ENCODE measurements at places on chromosomes 4 and X. TPM values are rescaled to one million over a fixed set of nuclear protein-coding genes. Genes with fewer than 3 reads are reported as not detected.

GRCh38 chr4:106286611-106287010 lies 29.4 kb downstream of the TBCK start:
- no peak for DNase-seq

DNA sequence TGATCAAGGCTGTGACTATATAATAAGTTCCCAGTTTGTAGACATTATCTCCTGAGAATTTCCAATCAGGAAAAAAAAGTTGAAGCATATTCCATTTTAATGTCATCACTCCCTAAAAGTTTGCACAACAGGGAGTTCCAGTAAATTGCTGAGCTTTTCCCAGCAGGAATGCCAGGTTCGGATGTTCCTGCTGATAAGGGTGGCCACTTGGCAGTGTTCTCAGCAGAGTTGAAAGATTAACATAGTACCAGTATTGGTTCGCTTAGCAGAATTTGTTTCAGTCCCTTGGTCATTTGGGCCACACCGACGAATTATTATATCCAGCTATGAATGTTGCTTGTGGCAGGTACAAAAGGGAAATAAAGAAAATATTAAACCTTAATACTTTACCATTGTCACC lies 5.2 kb upstream of the CXCL2 start:
- DNase-seq: no peak

- no peak for DNase-seq
Observed at GRCh38 chrX:47202877-47203276, 9.2 kb downstream of the UBA1 start.

CCDC110 gene
- 1.3 TPM for total RNA-seq

GRCh38 chrX:153924149-153924861 lies 1.8 kb downstream of the ARHGAP4 start:
- DNase-seq: peak; percentile 57

UGT8 gene
- 4.2 TPM for total RNA-seq

DNA sequence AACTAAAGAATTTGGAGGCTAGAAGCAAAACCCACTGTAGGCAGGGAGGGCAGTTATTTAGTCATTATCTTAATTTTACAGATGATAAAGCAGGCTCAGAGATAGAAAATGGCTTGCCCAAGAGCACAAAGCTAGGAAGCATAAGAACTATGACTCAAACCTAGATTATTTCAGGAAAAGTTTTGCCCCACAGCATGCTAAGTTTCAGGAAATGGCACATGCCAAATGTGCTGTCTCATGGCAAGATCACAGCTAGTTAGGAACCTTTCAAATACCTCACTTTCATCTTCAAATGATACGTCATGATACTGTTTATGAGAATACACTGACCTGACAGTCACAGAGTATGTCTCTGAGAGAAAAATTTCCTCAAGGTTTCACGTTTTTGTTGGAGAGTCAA lies 78.5 kb upstream of the SPANXC start:
- no peak for DNase-seq

DNA sequence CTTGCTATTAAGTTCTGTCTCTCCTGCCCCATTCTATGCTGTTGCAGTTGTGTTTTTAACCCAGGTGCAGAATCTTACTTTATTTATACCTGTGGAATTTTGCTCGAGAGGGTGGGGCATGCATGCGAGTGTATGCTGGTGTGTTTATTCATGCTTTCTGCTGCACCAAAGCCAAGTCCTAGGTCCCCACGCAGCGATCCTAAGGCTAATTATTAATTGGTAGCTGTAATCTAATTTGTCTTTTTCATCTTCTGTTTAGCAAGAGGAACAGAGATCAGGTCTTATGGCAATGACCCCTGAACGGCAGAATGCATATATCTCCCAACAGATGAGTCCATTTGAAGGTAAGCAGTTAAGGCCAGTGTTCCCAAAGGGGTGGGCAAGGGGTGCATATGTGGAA lies 58.7 kb upstream of the MTM1 start:
- DNase-seq: no peak

ITGB1BP2 gene
- total RNA-seq: 0.99 TPM

DNA sequence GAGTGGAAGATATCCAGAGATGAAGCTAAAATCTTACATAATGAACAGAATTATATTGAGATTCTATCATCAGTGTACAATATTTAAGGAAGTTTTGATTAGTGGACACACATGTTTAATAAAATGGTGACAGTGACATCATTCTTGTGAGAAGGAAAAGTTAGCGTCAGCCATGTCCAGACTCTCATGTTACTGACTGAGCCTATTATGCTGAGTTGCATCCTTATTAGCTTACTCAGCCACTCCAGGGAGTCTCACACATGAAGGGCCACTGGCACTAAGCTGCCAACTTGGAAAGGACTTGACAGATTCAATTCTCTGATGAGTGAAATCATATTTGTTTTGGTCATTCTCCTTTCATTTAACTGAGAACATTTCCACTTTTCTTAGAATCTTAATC lies 170.6 kb downstream of the BANK1 start:
- DNase-seq: no peak

GRCh38 chr4:1836650-1837049 lies 19.3 kb downstream of the LETM1 start:
- DNase-seq: no peak

- no peak for DNase-seq
Observed at GRCh38 chr4:189838821-189839497, 101.7 kb upstream of the FRG1 start.

GRCh38 chr4:181959121-181959520 lies 284.1 kb upstream of the TENM3 start:
- DNase-seq: no peak

DNA sequence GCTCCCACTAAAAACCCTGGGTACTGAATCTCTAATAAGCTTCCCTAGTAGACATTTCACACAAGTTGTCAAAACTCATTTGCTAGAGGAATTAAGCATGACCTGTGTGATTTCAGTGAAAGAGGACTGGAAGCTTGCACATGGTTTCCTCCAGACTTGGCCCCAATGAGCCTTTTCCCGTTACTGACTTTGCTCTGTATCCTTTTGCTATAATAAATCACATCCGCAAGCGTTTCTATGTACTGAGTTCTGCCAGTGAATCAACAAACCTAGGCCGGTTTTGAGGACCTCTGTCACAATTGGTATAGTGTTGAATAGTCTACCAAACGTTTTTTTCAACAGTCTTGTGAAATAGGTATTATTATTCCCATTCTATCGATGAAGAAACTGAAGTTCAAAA lies 8.2 kb downstream of the ATP11C start:
- DNase-seq: no peak

GRCh38 chr4:72971572-72971971 lies 97.9 kb downstream of the COX18 start:
- DNase-seq: no peak

DNA sequence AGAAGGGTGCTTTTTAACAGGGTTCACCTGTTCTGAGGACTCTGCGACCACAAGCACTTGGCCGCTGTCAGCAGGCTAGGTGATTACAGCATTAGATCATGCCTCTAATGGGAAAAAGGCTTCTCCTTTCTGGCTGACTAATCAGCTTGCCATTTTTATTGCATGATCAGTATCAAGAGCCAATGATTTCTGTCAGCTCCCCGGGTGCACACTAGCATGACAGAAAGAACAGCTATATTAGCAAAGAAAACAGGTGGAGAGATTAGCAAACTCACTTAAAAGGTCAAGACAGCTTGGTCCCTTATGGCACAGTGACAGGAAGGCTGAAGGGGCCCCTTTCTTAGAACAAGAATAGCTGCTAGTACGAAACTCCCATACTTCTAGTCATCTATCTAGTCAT lies 170.0 kb downstream of the SMIM20 start:
- DNase-seq: no peak

- DNase-seq: no peak
Observed at GRCh38 chr4:128378668-128379067, 91.1 kb upstream of the PGRMC2 start.

DNA sequence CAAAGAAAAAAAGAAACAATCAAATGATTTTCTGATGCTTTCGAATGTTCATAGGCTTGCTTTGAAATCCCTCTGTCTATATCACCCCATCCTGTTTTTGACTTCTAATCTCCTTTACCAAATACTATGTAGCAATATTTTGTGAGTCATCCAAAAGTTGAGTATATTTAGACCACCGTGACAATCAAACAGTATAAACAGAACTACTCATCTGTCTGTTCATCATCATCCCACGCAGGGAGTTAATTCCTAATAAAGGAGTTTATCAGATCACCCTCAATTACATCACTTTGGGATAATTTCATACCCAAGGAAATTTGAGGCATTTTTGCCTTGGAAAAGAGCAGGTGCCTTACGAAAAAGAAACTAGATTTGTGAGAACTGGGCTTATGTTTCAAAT lies 212.9 kb downstream of the CBR4 start:
- DNase-seq: no peak

DNA sequence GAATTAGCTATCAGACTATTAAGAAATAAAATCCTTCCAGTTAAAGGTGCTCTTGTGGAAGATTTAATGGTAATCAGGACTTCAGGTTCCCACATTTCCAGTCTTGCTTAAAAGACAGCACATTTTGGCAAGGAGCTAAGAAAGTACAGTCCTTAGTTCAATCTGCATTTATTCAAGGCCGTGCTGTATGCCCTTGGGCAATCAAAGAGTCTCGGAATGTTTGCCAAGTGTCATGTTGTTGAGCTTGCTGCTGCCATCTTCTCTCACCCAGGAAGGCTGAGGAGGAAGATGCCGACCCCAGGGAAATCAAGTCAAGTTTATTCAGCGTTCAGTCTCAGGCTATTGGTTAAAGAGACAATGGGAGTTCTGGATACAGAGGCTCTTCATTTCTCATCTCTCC lies 388.1 kb upstream of the IGFBP7 start:
- no peak for DNase-seq

DNA sequence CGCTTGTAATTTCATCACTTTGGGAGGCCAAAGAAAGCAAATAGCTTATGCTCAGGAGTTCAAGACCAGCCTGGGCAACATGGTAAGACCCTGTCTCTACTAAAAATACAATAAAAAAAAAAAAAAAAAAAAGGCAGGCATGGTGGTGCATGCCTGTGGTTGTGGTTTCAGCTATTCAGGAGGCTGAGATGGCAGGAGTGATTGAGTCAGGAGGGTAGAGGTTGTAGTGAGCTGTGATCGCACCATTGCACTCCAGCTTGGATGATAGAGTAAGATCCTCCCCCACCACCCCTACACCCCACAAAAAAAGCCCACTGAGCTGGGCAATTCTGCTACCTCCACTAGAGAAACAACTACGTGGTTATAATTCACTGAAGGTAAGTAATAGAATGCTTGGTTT lies 118.8 kb upstream of the PCDH18 start:
- DNase-seq: no peak

DNA sequence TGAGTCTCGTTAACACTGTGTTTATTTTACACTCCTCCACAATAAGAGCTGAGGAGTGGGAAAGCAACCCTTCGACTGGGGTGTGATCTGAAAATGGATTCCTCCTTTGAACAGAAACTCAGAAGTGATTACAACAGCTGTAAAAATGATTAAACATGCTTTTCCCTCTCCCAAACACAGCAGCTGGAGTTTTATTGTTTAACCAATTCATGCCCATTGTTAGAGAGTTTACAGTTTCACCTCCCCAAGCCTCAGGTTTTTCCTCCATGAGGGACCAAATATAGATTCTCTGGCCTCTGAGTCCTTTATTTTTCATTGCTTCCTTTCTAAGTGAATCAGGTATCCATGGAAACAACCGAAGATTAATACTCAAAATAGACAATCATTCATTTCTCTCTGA lies 263.0 kb upstream of the TAPT1 start:
- no peak for DNase-seq

MND1 gene
- total RNA-seq: 2.3 TPM

GRCh38 chrX:16711893-16712547 lies 449 bp downstream of the CTPS2 start:
- DNase-seq: peak; percentile 73

- no peak for DNase-seq
Observed at GRCh38 chr4:182179105-182179504, 64.1 kb upstream of the TENM3 start.

CENPI gene
- total RNA-seq: 3.5 TPM

- no peak for DNase-seq
Observed at GRCh38 chr4:15501941-15502340, 32.3 kb downstream of the CC2D2A start.

- no peak for DNase-seq
Observed at GRCh38 chr4:119189638-119190037, 22.9 kb upstream of the USP53 start.

NIPAL1 gene
- 1.6 TPM for total RNA-seq

SORBS2 gene
- total RNA-seq: 50.8 TPM

DNA sequence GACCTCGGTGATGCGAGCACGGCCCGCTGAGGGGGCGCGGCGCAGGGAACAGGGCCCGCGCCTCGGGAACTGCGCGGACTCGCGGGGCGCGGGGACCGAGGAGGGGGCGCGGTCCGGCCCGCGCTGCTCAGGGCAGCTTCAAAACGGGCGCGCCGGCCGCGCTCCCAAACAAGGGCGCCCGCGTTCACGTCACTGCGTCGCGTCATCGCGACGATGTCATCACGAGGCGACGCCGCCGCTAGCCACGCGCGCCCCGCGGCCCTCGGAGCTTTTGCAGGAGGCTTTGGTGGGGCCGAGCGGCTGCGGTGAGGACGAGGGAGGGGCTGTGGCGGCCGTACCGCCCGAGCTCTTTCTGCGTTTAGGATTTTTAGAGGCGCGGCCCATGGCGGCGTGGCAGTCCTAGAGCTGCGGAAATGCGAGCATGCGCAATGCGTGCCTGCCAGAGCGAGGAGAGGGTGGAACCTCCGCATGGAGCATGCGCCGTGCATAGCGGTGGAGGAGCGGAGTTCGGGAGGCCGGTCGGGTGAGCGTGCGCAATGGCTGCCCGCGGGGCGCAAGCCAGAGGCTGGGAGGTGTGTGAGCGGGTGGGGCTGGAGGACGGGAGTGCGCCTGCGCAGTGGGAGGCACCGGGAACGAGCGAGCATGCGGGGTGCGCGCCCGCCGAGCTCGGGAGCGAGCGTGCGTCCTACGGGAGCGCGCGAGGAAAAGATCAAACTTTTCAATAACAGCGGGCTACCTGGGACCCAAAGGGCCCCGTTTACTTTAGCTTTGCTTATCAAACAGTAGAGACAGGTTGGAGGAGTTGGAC lies at the start of gene PPP2R3B:
TSS of gene PPP2R3B (minus strand) at position 140 of the 808 bp plus-strand sequence. CDS start 216 bp downstream, outside the sequence.
- DNase-seq: peak; percentile 100

CYLC1 gene
- total RNA-seq: not detected

- no peak for DNase-seq
Observed at GRCh38 chr4:22336822-22337221, 179.0 kb downstream of the ADGRA3 start.

- no peak for DNase-seq
Observed at GRCh38 chrX:41108007-41108406, 22.8 kb downstream of the USP9X start.

TBC1D9 gene
- 29.0 TPM for total RNA-seq

FAT1 gene
- 70.3 TPM for total RNA-seq

SPIN2A gene
- 0.64 TPM for total RNA-seq

- DNase-seq: no peak
Observed at GRCh38 chr4:85298037-85298436, 176.9 kb upstream of the ARHGAP24 start.

- DNase-seq: no peak
Observed at GRCh38 chrX:96835660-96836289, 47.9 kb upstream of the RPA4 start.

S100P gene
- total RNA-seq: 85.0 TPM

All from left lung (tissue), 14 donors.